ENCODE measurements at places on chromosomes 7 and 10. TPM values are rescaled to one million over a fixed set of nuclear protein-coding genes. Genes with fewer than 3 reads are reported as not detected.

DNA sequence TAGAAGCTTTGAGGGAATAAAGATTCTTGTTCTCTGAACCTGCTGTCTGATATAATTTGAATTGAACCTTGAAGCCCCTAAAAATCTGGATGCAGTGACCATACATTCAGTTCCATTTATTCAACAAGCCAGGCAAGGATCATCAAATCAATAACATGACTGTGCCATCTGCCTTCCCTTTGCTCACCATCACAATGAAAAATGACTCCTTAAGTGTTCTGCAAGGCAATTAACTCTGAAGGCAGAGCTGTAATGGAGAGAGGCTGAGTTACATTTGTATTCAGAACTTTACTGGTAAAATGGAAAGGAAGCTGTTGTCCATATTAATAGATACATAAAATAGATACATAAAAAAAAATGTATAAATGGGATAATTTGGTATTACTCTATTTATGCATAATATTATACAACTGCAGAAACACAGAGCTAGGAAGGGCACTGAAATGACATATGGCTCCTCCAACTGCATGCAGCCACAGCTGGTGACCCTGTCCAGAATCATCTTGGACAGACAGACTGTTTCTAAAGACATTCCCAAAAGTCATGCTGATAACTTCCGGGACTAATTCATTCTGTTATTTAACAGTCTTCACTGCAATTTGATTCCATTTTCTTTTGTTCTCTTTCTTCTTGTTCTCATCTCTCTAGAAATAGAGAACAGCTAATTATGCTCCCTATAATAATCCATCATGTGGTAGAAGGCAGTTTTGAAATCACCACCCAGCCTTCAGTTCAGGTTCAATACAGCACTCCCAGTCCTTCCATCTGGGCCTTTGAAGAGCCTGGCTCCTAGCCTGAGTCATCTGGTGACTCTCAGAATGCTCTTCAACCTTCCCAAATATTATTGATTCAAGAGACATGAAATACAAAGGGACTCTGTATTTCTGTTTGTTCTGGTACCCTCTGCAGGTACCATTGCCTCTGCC, 412.6 kb downstream of the GFRA1 start:
- DNase-seq, result no peak
- no peak overlapping the region for H3K27ac ChIP-seq
- H3K27me3 ChIP-seq, result no peaks in the 10 kb centered on the region
- no peaks in the 10 kb centered on the region for H3K4me1 ChIP-seq

DNA sequence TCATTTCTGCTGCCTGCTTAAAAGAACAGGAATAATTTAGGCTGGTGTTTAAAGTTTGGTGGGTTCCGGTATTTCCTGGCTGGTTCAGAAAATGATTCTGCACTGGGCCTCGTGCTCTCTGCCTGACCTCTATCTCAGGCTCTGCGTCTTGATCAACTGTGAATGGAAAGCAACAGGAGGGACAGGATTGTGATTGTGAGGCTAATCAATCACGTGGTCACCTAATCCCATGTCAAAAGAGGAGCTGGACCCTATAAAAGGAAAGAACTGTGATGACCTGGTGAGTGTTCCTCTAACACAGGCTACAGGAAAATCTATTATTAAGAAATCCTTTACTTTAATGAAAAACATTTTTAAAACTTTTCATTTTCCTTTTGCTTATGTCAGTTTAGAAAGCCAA, at the start of gene DHX32:
Gene DHX32, minus strand, starts transcription at position 101 of the 400 bp plus-strand sequence. CDS start 468 bp downstream, outside the sequence.
- H3K36me3 ChIP-seq, result peaks cover 26% of the 10 kb centered on the region
- H3K27me3 ChIP-seq, result no peaks in the 10 kb centered on the region
- no peak for DNase-seq

- DNase-seq, result no peak
- H3K27me3 ChIP-seq, result peaks cover 6% of the 10 kb centered on the region
- H3K27ac ChIP-seq, result no peak overlapping the region
- no peaks in the 10 kb centered on the region for H3K4me1 ChIP-seq
- no peak overlapping the region for H3K4me3 ChIP-seq
Observed at GRCh38 chr7:108659261-108659660, 89.6 kb downstream of the DNAJB9 start.

NUTM2E gene
- total RNA-seq, result not detected

ELMO1 gene
- total RNA-seq, result 10.0 TPM

DNA sequence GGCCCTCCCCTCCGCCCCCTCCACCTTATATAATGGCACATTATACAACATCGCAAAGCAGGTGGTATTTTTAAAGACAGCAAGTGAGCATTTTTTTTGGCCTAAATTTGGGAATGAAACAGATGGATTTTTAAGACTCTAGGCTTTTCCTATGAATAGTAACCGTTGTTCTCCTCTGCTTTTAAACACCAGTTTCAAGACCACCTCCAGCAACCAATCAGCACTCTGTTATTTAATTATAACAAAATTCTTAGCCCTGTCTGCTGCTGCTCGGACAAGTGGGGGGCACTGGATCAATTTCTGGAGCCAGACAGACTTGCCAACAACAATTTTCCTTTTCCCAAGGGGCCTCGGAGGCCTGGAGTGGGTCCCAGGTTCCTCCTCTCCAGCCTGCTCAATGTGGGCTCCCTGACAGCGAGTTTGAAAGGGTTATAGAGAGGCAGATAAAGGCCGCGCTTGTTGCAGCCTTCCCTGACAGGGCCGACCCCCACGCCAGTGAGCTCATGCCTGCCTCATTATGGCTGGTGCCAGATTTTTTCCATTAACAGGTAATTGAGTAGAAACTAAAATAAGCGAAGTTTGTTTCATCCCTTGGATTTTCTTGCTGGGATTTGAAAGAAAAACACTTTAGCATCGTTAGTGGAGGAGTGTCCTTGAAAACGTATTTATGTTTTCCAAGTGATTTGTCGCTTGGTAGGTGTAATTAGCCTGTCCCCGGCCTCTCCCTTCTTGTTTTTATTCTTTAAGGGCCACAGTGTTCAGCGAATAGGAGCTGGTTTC, 227.3 kb downstream of the TCF7L2 start:
- no peak overlapping the region for H3K4me3 ChIP-seq
- peaks cover 8% of the 10 kb centered on the region for H3K4me1 ChIP-seq
- no peaks in the 10 kb centered on the region for H3K36me3 ChIP-seq
- H3K27me3 ChIP-seq, result no peaks in the 10 kb centered on the region
- peak; percentile 50 for DNase-seq

DNA sequence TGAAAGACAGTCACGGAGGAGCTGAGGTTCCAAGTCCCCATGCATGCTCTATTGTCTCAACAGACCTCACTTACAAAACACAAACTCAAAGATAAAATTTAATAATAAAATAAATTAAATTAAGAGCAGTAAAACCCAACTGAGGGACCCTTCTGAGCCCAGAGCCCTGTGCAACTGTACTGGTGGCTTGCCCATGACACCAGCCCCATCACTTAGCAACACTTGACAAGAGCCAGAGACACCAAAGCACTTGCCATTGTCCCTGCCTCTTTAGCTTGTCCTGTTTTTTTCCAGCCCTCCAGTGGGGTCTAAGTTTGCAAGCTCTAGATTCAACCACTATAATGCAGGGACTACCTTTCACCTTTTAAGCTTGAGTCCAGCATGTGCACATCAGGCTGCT, 117.9 kb downstream of the JCAD start:
- H3K27ac ChIP-seq, result no peak overlapping the region
- H3K27me3 ChIP-seq, result no peaks in the 10 kb centered on the region
- H3K4me1 ChIP-seq, result peaks cover 5% of the 10 kb centered on the region
- no peaks in the 10 kb centered on the region for H3K36me3 ChIP-seq
- no peak overlapping the region for H3K4me3 ChIP-seq

- H3K27me3 ChIP-seq, result no peaks in the 10 kb centered on the region
- H3K36me3 ChIP-seq, result no peaks in the 10 kb centered on the region
- H3K4me1 ChIP-seq, result no peaks in the 10 kb centered on the region
- no peak for DNase-seq
- H3K27ac ChIP-seq, result no peak overlapping the region
Observed at GRCh38 chr7:130324306-130324943, 20.2 kb upstream of the CPA5 start.

PSTK gene
- 2.1 TPM for total RNA-seq

DNA sequence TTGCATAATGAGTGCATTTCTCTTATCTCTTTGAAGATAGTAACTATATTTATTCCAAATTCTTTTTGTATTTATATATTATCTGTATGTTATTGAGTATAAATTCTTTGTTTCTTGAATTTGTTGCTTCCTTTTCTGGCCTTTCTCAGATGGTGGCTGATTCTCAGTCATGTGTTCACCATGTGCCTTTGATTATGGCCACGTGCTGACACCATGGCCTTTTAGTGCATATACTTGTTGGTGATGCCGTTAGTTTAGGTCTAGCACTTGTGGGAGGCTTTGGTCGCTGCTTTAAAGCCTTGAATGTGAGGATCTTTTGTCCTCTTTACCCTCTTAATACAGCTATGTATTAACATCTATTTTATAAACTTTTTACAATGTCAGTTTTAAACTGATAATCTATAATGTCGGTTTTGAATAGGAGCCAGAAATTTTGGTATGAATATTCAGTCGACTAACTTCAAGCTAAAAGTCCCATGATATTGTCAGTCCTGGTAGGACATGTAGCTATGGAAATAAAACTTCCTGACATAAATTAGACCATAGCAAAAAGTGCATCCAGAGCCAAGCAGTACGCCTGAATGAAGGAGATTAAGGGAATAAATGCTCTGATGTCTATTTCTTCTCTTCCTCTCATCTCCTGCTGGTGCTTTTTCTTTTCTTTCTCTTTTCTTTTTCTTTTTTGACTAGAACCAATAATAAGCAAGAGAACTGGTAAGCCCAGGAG, 130.3 kb downstream of the GNAI1 start:
- H3K36me3 ChIP-seq, result no peaks in the 10 kb centered on the region
- H3K4me3 ChIP-seq, result no peak overlapping the region
- H3K27me3 ChIP-seq, result no peaks in the 10 kb centered on the region
- no peak for DNase-seq
- H3K27ac ChIP-seq, result no peak overlapping the region

DNA sequence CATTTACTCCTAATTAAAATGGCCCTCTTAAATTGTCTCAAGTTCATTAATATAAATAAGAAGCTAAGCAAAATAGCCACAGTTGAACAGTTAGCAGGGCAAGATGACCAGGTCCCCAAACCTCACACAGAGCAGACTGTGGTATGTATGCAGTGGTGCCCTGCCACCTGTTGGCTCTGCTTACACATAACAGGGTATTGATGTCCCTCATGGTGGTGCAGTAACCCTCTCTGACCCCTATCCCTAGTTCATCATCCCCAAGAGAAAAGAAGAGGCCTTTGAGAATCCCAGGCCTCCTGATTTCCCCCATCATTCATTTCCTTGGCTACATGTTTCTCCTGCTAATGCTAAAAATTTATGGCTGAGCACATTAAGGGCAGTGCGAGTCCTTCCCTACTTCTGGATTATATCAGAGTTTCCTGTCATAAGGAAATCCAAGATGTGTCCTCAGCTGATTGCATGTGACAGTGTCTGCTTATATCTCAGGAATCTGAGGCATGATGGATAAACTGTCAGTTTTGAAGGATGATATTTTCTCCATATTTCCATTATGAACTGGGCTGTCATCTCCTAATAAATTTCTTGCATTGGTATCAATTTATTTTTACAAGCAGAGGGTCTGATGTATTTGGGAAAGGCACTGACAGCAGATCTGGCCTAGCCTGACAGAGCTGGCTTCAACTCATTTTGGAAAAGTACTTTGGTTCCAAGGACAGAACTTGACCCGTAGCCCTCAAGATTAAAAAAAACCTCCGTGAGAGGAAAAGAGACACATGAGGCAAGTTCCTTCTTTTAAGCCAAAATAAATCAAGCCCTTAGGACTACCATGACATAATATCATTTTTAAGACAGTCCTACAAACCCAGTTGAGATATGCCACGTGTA, 880.6 kb downstream of the LRMDA start:
- DNase-seq, result no peak
- peak overlapping the region; percentile 77 for H3K27ac ChIP-seq
- no peak overlapping the region for H3K4me3 ChIP-seq
- H3K27me3 ChIP-seq, result no peaks in the 10 kb centered on the region
- H3K36me3 ChIP-seq, result no peaks in the 10 kb centered on the region
- peaks cover 39% of the 10 kb centered on the region for H3K4me1 ChIP-seq

GRCh38 chr7:155959894-155960293, 147.6 kb upstream of the SHH start:
- H3K36me3 ChIP-seq, result no peaks in the 10 kb centered on the region
- no peak for DNase-seq
- no peaks in the 10 kb centered on the region for H3K4me1 ChIP-seq
- H3K27ac ChIP-seq, result no peak overlapping the region
- peaks cover 60% of the 10 kb centered on the region for H3K27me3 ChIP-seq
- H3K4me3 ChIP-seq, result no peak overlapping the region

ADAM12 gene
- total RNA-seq, result 0.27 TPM

Data from left ventricle myocardium inferior (tissue), 1 donor.